ENCODE measurements at places on chromosomes 11 and 22. TPM values are rescaled to one million over a fixed set of nuclear protein-coding genes. Genes with fewer than 3 reads are reported as not detected.

DNA sequence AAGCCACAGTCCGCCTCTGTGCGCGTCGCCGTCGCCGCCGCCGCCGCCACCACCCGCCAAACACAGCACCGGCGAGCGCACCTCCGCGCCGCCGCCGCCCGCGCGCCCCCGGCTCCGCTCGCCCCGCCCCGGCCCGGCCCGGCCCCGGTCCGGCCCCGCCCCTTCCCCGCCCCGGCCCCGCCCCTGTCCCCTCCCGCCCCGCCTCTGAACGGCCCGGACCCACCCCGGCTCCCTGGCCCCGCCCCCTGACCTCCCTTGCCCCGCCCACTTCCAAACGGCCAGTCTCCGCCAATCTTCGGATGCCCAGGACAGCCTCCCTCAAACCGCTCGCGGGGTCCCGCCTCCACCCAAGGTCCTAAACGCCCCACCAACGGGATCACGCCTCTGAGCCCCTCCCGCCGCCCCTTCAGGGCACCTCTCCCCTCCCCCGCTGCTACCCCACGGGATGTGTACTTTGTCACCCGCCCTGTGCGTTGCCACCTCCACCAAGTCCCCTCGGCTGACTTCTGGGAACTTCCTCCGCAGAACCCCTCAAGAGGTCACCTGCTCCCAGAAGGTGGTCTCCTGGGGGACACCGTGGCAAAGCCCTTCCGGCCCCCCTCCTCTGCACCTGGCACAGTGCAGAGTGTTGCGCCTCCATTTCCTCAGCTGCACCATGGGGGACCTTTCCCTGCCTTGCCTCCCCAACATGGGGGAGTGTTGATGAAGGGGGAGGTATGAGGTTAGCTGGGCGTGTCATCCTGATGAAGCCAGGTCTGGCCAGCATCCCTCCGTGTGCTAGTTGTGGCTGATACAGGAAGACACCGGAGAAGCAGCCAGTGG is at the start of gene KIAA0930:
Gene KIAA0930, minus strand, starts transcription at position 85 of the 822 bp plus-strand sequence. CDS start 191 bp downstream, outside the sequence.
- peak; percentile 65 for DNase-seq

DNA sequence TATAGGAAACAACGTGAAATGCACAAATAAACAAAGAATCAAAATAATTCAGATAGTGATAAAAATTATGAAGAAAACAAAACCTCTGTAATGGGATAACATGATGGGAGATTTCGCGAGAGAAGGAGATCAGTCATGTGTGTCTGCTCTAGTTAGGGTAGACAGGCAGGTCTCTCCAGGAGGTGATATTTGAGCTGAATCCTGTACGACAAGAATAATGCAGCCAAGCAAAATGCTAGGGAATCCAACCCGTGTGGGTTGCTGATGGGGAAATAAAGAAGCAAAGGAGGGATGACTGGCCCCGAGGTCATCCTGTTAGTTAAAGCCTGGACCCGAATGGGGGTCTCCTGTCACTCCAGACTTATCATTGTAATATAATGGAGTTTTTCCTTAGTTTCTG is 16.0 kb downstream of the MAML2 start:
- DNase-seq, result no peak

DNA sequence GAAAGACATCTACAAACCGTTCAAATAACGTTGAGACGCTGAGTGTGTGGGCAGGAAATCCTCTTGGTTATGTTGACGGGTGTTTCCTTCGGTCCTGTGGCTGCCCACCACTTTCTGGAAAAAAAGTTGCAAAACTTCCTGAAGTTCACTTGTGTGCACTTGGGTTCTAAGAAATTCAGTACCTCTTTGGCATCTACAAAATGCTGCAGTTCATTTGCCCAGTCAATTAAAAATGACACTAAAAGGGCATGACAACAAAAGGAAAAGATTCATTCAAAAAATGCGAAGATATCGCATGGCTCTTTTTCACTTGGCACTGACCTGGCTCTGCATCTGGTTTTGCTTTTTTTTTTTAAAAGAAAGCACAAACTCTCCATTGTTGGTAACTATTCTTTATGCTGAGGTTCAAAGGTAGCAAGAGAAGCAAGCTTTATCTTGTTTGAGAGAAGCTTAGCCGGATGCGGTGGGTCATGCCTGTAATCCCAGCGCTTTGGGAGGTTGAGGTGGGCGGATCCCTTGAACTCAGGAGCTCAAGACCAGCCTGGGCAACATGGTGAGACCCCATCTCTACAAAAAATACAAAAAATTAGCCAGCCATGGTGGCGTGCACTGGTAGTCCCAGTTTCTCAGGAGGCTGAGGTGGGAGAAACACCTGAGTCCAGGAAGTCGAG is 10.6 kb upstream of the XBP1 start:
- DNase-seq, result peak; percentile 43

The PGA5 gene
- 8.9 TPM for total RNA-seq

- peak; percentile 30 for DNase-seq
Measured at GRCh38 chr11:5234381-5234834, at the start of gene HBD. Gene HBD (minus strand): TSS chr11:5234483. CDS start chr11:5234433, 50 bp downstream.

Data from umbilical cord (tissue), 2 donors.